ENCODE measurements at places on chromosomes 2 and 18. TPM values are rescaled to one million over a fixed set of nuclear protein-coding genes. Genes with fewer than 3 reads are reported as not detected.

Gene PTPN2
- total RNA-seq: 37.2 TPM

DNA sequence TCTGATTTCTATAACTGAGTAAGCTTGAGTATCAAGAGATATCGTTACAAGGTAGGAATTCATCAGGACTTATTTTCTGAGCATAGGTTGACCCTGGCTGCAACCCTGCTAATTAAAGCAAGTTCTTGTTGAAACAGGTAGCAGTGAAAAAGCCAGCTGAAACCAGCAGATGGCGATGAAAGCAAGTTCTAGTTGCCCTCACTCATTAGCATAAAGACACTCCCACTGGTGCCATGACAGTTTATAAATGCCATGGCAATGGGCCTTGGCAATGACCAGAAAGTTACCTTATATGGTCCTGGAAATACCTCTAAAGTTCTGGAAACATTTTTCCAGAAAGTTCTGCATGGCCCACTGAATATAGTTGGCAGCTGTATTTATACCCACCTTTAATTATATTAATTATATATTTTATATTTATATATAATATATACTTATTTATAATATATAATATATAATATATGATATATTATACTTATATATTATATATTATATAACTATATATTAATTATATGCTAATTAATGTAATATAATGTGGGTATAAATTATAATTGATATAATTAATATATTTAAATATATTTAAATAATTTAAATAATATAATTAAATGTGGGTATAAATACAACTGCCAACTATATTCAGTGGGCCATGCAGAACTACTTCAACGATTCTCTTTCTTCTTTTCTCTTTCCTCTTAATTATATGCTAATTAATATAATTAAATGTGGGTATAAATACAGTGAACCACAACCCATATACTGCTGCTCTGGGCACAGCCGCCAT, 188.0 kb downstream of the CDH7 start:
- DNase-seq: no peak
- H3K27me3 ChIP-seq: no peaks in the 10 kb centered on the region
- no peaks in the 10 kb centered on the region for H3K4me1 ChIP-seq

DNA sequence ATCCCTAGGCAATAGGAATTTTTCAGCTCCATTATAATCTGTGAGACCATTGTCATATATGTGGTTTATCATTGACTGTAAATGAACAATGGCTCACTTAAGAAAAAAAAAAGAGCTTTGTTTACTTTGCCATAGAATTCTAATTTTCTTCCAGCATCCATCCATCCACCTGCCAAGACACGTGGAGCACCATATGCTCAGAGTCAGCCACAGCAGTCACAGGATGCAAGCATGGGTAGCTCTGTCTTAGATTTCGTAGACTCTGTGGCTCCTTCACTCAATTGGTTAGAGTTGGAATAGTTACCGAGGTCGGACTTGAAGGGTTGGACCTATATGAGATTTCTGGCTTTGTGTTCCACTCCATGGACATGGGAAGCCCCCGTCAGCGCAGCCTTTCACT, 75.6 kb downstream of the COA5 start:
- no peaks in the 10 kb centered on the region for H3K27me3 ChIP-seq
- H3K4me3 ChIP-seq: no peak overlapping the region
- no peaks in the 10 kb centered on the region for H3K4me1 ChIP-seq
- H3K27ac ChIP-seq: no peak overlapping the region
- DNase-seq: no peak

DNA sequence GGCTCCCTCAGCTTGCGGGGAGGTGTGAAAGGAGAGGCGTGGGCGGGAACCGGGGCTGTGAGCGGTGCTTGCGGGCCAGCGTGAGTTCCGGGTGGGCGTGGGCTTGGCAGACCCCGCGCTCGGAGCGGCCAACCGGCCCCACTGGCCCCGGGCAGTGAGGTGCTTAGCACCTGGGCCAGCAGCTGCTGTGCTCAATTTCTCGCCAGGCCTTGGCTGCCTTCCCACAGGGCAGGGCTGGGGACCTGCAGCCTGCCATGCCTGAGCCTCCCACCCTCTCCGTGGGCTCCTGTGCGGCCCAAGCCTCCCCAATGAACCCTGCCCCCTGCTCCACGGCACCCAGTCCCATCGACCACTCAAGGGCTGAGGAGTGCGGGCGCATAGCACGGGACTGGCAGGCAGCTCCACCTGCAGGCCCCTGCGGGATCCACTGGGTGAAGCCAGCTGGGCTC, 48.2 kb downstream of the RNF138 start:
- H3K27ac ChIP-seq: no peak overlapping the region
- H3K4me1 ChIP-seq: no peaks in the 10 kb centered on the region
- H3K36me3 ChIP-seq: no peaks in the 10 kb centered on the region
- no peak overlapping the region for H3K4me3 ChIP-seq
- no peak for DNase-seq

- DNase-seq: no peak
- H3K27me3 ChIP-seq: no peaks in the 10 kb centered on the region
- no peak overlapping the region for H3K4me3 ChIP-seq
- H3K36me3 ChIP-seq: no peaks in the 10 kb centered on the region
Observed at GRCh38 chr2:47179388-47179787, 24.3 kb upstream of the STPG4 start.

GRCh38 chr2:53347269-53347668, 420.3 kb upstream of the CHAC2 start:
- DNase-seq: no peak
- no peaks in the 10 kb centered on the region for H3K36me3 ChIP-seq
- no peak overlapping the region for H3K27ac ChIP-seq

All from aorta (tissue), 5 donors.